ENCODE measurements at places on chromosomes 1 and 21.
A peak's percentile ranks its signal among the peaks of the same experiment; 100 is the strongest.

DNA sequence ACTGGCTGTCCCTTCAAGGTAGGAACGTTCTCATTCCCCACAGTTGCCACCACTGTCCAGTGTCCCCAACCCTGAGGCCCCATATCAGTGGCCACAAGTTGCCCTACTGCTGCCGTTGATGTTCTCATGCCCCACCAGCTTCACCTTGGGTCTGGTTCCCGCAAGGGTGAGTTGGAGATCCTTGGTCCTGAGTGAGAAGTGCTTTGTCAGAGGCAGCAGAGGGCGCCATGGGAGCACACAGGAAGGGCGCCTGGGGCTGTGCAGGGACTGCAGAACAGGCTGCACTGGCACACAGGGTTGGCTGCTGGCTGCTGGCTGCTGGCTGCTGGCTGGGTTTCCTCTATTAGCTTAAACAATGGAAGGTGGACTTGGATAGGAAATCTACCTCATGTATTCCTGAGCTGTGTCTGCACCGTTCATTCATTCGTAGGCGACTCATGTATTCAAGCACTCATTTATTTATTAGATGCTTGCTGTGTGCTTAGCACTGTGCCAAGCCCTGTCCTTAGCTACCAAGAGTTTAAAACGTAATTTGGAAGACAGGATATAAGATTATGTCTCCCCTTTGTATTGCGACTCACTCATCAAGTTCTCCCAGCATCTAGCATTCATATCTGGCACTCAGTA, 2.1 kb upstream of the S100A9 start:
- DNase-seq: peak; percentile 81

GRCh38 chr1:181086091-181086490, 2.4 kb upstream of the IER5 start:
- DNase-seq: no peak

DNA sequence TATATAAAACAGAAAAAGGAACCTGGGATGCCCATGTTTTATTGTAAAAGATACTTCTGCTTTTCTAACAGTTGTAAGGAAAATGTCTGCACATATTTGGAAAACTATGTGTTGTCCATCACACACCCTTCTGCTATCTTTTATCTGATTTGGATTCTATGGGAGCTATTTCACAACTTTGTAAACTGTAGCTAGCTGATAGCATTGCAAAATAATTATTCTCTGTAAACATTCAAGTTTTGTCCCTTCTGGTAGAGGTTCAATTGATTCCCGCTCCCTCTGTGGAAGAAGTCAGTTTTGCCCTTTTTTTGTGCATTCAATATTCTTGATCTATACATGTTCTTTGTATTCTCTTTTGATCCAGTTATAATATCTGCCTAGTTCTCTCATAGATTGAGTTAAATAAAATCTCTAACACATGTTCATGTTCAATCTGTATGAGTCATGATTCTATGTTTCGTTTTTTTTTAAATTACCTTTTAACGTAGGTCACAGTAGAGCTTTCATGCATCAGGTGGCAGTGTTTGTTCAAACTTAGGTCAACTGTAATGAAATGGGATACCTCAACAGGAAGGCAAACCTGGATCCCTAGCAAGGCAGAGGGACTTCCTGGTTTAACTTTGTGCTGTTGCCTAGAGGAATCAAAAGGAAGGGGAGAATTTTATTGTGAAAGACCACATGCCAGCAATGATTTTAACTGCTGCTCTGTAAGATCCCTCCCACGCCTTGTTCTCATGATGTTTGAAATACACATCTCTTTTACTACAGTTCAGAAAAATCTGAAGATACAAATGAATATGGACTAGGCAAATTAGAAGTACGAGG, 26.0 kb upstream of the BCL9 start:
- no peak for DNase-seq

DNA sequence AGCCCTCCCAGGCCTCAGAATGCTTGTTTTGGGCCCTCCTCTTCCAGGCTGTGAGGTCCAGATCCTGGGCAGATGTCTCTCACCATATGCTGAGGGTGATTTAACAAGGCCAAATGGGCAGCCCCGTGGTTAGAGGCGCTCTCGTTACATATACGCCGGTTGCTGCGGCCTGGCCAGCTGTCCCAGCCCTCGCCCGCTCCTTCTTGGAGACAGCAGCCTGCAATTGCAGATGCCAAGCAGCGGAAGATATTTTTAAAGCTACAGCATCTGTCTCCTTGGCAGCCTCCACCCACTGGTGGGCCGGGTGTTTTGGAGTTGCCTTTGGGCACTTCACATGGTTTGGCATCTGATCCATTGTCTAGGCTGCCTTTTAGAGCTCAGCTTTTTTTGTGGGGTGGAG, 178.8 kb upstream of the NFIA start:
- no peak for DNase-seq

- no peak for DNase-seq
These were observed 8.0 kb downstream of the SLC2A5 start for GRCh38 chr1:9061252-9061960.

DNA sequence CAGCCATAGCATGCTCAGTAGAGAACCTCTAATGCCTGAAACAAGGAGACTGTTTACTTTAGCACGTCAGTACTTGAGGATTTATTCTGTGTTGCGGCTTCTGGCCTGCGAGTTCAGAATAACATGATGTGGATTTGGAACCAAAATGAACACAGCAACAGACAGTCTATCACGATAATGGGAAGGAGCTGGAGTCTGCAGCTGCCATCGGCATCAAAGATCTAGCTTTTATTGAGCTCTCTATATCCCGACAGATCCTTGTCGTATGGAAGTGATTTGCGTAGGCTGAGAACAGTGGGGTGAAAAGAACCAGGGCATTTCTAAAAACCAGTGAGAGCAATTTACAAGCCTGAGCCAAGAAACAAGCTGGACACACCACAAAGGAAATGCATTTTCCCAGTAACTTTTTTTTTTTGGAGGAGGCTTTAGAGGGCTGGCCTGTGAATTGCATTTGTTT, 294.2 kb downstream of the KIF26B start:
- no peak for DNase-seq

- DNase-seq: no peak
These were observed 86.1 kb downstream of the NPHP4 start for GRCh38 chr1:5906116-5906515.

DNA sequence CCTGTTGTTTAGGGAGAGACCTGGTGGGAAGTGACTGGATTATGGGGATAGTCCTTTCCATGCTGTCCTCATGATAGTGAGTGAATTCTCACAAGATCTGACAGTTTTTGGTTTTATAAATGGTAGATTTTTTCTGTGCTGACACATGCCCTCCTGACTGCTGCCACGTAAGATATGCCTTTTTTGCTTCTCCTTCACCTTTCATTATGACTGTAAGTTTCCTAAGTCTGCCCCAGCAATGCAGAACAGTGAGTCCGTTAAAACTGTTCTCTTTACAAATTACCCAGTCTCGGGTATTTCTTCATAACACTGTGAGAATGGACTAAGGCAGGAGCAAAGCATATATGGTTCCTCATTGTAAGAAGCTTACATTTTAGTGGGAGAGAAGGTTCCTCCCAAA, 1727.2 kb downstream of the NCAM2 start:
- DNase-seq: no peak

DNA sequence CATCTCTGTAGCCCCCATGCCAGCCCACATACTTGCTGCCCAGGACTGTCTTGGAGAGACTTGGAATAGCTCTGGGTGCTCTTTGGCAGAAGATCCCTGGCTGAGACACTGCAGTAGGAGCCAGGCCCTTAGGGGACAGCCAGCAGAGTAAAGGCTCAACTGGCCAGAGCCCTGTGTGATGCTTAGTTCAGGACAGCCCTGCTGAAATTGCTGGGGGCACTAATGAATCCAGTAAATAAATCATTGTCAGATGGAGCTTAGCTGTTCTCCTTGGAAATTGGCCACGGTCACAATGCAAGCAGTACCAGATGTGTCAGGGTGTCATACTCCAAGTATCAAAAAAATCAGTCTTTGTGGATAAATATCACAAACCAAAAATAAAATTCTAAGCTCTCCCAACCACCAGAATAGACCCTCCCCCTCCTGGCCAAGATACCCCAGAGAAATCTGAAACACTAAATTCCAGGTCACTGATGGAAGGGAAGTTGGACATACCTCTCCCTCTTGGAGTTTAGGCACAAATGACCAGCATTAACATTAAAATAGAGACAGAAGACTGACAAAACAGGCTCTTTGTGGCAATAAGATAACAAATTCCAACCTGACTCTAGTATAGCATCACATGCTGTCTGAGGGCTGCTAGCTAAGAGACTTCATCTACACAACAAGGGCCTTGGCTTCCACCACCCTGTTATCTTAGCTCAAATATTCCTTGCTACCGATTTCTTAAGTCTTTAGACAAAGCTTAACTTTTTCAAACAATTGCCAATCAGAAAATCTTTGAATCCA, 83.2 kb upstream of the DNAH14 start:
- DNase-seq: no peak

GRCh38 chr1:84855691-84856630, 37.0 kb downstream of the LPAR3 start:
- no peak for DNase-seq

DNA sequence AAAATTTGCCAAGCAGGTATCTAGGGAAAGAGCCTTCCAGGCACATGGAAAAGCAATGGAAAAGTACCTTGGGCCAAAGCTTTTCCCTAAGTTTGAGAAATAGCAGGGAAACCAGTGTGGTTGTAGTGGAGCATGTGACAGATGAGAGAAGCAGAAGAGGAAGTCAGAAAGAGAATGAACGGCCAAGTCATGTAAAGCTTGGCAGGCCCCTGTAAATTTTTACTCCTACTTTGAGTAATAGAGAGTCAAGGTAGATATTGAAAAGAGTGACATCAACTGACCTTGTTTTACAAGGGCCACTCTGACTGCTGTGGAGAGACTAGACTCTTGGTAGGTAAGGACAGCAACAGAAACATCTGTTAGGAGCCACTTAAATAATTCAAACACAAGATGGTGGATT, 180.9 kb upstream of the PRMT6 start:
- DNase-seq: no peak

DNA sequence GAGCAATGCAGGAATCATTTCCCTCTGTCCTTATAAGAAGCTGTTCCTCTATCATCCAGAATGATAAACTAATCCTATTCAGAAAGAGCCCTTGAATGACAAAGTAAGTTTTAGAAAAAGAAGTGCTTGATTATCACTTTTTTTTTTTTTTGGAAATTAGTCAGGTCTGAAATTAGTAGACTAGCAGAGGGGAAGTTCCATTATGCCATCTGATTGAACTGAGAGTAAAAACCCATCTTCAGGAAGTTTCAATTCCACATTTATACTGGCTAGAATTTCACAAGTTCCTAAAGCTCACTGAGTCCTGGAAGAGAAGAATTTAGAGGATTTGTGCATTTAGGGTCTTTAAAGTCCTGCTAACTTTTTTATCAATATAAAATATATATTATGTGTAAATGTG, 128.8 kb upstream of the COA6 start:
- no peak for DNase-seq

GRCh38 chr1:223233410-223234169, 90.5 kb upstream of the TLR5 start:
- DNase-seq: no peak

GRCh38 chr1:228140724-228141225, 696 bp downstream of the GUK1 start:
- DNase-seq: no peak

- no peak for DNase-seq
These were observed 536.3 kb downstream of the KIF26B start for GRCh38 chr1:245690946-245691541.

DNA sequence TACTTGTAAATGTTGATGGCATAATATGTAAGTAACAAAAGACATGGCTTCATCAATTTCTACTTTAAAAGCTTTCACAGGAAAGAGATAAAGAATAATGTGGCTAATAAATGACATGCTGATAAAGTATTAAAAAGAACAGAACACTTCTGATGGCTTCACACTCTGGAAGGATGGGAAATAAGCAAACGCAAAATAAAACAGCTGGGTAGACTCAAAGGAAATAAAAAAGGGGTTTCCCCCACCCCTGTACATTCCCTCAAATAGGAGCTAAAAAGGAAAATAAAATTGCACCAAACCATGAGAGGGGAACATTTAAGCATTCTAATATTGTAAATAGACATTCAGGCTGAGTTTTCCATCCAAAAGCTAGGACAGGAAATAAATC, 27.0 kb upstream of the DYRK1A start:
- no peak for DNase-seq

GRCh38 chr1:39657402-39657801, 14.5 kb downstream of the NT5C1A start:
- DNase-seq: no peak

- no peak for DNase-seq
These were observed 11.0 kb upstream of the RNU1-3 start for GRCh38 chr1:16677552-16678431.

GRCh38 chr1:21313886-21314721, 23.8 kb upstream of the ECE1 start:
- no peak for DNase-seq

GRCh38 chr1:224789311-224789710, 140.2 kb upstream of the DNAH14 start:
- DNase-seq: no peak

GRCh38 chr1:243927381-243927780, 77.3 kb upstream of the AKT3 start:
- DNase-seq: no peak

- no peak for DNase-seq
These were observed 43.6 kb upstream of the TNFRSF1B start for GRCh38 chr1:12123172-12123571.

DNA sequence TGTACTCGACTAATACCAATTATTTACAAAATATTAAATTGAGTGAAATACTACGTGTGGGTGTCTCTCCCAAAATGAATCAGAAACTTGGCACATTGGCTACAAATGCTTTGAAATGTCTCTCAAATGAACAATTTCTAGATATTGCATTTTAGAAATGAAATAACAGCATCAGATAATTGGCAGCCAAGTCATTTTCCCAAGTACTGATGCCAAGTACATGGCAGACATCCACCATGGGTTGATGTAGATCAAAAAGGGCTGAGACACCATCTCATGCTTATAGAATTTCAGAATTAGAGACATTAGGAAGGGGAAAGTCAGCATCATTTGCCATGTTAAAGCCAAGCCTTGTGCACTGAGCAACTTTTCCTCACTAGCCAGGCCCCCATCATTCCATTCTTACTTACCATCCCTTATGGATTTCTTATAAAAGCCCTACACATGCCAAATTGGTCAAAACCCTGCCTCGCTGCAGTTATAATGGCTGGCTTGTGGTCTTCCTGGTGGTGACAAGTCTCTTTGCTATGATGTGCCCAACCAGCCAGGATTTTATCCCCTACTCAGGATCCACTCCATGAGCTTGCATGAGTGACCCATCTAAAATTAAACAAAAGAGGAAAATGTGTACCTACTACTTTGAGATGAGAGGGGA, 73.1 kb downstream of the GREM2 start:
- DNase-seq: no peak

- DNase-seq: no peak
These were observed 31.0 kb upstream of the EFCAB14 start for GRCh38 chr1:46749921-46750404.

DNA sequence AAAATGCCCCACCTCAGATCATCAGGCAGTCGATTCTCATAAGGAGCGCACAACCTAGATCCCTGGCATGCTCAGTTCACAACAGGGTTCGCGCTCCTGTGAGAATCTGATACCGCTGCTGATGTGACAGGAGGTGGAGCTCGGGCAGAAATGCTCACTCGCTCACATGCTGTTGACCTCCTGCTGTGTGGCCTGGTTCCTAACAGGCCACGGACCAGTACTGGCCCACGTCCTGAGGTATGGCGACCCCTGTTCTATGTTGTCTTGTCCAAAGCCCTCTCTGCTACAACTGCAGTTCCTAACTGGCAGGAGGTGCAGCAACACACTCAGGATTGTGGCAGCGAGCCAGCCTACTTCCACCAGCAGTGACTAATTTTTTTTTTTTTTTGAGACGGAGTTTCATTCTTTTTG, 70.6 kb downstream of the CLSTN1 start:
- no peak for DNase-seq

GRCh38 chr1:36109041-36109679, 15.9 kb downstream of the COL8A2 start:
- no peak for DNase-seq
